ENCODE measurements at places on chromosomes 5 and 9.
A peak's percentile ranks its signal among the peaks of the same experiment; 100 is the strongest.

- DNase-seq = no peak
These were observed 158.2 kb upstream of the DMAC1 start for GRCh38 chr9:7957803-7958202.

DNA sequence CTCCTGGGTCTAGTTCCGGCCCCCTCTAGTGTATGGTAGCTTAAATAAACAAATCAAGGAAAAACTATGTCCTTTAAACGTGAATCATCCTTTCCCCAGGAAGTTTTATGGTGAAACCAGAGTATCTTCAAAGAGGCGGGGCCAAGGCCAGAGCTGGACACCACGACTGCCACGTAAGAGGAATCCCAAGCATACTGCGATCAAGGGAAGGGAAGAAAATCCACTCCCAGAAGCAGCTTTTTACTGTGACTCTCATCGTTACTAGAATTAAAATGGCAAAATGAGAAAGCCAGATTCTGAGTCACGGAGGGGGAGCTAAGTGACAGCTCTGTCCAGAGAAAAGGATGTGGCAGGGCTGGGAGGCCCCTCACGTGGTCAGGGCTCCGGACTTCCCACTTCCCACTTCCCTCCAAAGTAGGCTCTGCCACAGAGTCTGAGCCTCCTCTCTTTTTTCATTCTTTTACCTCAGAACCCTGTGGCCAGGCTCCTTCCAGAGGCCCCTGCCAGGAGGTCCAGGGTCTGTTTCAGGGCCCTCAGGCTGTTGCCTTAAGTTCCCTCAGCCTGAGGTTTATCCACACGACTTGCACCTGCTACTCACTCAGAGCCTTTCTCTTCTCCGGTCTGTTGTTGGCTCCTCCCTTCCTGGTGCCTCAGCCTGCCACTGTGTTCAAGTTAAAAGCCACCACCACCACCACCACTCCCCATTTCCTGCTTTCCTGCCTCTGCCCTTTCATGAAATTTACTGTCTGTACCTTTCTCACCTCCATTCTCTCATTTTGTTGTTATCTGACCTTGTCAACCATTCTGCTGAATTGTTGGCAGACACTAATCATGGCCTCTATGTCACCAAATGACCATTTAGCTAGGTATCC is 1.4 kb upstream of the GLRX start:
- peak; percentile 85 for DNase-seq

DNA sequence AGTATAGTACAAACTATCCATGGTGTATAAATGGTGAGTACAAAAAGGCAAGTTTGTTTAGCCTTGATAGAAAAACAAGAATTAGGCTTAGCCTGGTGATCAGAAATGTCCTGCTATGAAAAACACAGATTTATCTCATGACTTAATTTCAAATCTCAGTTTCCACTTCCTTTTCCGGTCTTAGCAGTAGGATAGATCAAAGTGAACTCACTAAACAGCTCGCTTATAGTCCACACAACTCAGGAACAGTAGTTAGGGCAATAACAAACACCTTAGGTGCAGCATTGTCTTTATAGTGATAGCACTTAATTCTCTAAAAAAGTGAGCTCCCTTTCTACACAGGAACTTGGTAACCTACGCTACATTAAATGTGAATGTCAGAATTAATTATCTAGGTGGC is 11.4 kb downstream of the GOLGA1 start:
- peak; percentile 3 for DNase-seq

GRCh38 chr5:56155992-56156584 is 77.0 kb downstream of the ANKRD55 start:
- no peak for DNase-seq

DNA sequence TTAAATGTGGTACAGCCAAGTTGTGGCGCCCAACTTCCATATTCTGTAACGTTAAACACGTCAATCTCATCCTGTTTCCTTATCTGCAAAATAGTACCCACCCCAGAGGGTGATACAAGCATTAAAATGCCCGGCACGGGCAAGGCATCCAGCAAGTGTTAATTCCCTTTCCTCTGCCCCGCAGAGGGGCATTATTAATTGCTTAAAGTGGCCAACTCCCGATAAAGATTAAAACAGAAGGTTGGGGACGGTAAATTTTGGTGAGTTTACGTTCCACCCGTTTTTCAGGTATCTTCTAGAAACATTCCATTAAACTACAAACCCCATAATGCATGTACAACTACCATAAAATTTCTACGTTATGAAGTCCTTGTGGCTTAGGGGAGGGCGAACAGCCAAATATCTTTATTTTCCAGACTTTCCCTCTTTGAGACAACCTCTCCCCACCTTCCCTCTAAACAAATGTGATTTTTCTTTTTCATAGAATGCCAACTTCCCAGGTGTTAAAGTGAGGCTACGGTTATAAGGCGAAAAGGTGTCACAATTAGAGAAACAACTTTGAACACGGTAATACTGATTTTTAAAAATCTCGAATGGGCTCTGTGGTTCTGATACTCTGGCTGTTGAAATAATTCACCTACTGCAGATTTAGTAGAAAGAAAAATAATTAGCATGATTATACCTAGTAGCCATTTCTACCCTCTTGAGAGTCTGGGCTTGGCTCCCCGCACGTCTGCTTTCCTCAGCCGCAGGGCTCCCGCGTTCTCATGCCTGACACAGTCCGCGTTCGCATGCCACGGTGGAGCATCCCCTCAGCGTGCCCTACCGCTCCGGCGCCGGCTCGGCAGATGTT is 1.2 kb upstream of the GPBP1 start:
- DNase-seq = no peak

DNA sequence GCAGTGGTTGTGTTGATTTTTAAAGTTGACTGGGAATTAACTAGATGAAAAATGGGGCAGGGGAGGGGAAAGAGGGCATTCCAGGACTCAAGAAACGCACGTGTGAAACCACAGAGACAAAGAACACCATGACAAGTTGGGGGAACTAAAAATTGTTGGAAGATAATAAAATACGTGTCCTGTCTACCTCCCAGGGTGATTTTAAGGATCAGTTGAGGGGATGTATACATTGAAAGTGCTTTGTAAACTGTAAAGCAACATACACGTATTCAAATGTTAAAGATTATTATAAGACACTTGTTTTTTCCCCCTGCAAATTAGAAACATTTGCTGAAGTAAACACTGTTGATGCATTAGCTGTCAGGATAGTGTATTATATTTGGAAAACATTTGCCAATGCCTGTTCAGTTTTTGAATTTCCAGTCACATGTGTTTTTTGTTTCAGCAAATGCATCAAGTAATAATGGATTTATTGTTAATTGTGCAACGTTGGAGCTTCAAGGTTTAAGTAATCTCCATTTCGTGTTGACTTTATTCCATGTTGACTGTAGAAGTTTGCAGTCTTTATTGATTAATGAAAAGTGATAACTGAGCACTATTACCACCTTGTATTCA is 412.7 kb downstream of the ACTL7B start:
- DNase-seq = no peak

DNA sequence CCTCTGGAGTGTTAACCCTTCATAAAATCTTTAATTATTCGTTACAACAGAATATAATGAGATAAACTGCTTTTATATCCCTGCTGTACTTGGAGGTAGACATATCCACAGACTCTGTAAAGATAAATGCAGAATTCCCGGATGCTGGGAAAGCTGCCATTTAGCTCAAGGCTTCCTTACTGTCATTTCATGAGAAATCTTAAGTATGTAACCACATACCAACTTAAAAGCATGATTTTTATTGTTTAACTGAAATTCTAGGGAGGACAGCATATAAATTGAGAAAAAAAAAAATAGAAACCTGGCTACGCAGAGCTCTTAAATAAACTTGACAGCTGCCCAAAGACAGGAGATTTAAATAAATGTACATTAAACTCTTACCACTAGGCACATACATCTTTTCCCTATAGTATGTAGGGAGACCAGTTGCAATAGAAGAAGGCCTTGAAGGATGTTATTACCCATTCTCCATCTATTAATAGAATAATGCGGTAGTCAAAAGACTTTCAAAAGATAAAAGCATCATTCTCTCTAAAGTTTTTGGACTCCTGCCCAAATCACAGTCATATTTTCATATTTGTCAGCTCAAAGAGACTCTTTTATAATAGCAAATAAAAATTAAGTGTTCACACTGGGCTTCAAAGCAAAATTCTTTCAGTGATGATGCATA is 373.8 kb downstream of the NDUFS4 start:
- no peak for DNase-seq
